Omental fat pad (tissue), 4 donors: ENCODE measurements at places on chromosomes 5 and 9. TPM values are rescaled to one million over a fixed set of nuclear protein-coding genes. Genes with fewer than 3 reads are reported as not detected.

Gene C7
- total RNA-seq: 816 TPM

Gene SOHLH1
- total RNA-seq: not detected

Gene GPX8
- total RNA-seq: 19.1 TPM

Gene PCDHB3
- 1.8 TPM for total RNA-seq

Gene SPAG8
- 2.0 TPM for total RNA-seq

Gene PCDHGA5
- total RNA-seq: 3.1 TPM

Gene MYOZ3
- total RNA-seq: 0.56 TPM

Gene NIPBL
- 47.9 TPM for total RNA-seq

Gene ADAMTSL1
- 2.0 TPM for total RNA-seq

- DNase-seq: no peak
Observed at GRCh38 chr5:130018641-130019040, 114.4 kb downstream of the CHSY3 start.

DNA sequence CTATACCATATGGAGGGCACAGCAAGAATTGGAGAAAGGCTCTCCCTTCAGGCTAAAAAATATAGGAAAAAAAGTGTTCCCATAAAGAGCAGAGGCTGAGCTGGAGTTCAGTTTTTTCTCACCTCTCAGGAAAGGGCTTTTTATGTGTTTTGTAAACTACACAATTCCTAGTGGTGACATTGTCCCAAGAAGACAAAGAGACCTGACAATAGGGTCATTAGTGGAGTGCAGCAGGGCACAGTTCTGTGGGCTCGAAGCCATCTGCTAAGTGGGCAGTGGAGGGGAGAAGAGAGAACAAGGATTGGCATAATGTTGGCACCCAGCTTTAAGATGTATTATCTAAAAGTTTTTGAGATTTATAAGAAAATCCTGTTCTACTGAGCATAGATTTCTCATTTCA, 162.5 kb downstream of the HCN1 start:
- DNase-seq: no peak

GRCh38 chr9:136429075-136429628, 10.5 kb downstream of the INPP5E start:
- DNase-seq: no peak

GRCh38 chr5:124102486-124102885, 590.5 kb downstream of the CSNK1G3 start:
- no peak for DNase-seq

GRCh38 chr9:3931058-3931457, 368.8 kb downstream of the GLIS3 start:
- DNase-seq: no peak

DNA sequence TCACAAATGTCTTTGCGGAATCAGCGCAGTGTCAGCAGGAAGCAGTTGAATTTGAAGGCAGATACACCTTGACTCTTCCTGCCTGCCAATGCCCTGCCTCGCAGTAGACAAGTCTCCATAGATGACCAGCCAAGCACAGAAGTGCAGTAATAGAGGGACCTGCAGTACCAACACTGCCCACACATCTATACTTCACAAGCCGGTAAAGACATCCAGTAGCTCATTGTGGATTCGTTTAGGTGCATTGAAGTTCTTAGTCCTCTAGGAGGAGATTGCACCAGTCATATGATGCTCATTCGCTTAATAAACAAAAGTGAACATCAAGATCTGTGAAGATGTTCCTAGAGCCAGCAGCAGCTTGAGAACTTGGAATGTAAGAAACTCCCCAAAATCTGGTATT, 7.1 kb upstream of the IFNA2 start:
- DNase-seq: no peak

- DNase-seq: no peak
Observed at GRCh38 chr5:67495072-67495471, 298.5 kb upstream of the CD180 start.

- DNase-seq: no peak
Observed at GRCh38 chr9:526904-527591, 312.4 kb downstream of the DOCK8 start.

GRCh38 chr5:40093550-40093949, 586.2 kb upstream of the PTGER4 start:
- DNase-seq: no peak

DNA sequence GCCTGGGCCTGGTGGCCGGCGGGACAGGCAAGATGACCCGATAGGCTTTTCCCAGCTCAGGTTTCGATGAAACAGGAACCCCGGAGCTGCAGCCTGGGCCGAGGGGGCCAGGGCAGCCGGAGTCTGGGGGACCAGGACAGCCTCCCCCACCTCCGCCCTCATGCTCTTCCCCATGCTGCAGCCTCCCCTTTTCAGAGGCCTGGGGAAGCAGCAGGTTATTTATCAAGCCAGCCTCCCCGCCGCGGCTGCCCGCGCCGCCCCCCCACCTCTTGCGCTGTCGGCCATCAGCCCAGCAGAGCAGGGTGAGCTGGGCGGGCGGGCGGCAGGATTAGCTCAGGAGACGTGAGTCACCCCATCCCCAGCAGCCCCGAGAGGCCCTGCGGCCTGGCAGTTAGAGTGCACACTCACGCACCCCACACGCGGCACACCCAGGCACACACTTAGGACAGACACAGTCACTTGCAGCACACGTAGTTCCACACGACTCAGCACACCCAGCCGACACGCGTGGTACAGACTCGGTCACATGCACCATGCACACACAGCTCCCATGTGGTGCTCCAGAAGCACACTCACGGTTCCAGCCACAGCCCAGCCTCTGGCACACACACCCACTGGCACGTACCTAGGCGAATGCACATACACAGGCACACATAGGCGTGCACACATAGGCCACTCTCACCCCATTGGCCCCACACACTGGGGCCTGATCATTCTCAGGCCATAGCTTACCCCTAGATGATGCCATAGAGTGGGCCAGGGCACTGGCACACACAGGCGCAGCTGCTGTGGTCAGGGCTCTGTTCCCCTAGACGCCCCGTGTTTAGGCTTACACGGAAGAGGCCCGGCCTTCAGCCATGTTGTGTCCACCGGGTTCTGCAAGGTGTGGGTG, 13.0 kb downstream of the CXXC5 start:
- DNase-seq: peak; percentile 78

DNA sequence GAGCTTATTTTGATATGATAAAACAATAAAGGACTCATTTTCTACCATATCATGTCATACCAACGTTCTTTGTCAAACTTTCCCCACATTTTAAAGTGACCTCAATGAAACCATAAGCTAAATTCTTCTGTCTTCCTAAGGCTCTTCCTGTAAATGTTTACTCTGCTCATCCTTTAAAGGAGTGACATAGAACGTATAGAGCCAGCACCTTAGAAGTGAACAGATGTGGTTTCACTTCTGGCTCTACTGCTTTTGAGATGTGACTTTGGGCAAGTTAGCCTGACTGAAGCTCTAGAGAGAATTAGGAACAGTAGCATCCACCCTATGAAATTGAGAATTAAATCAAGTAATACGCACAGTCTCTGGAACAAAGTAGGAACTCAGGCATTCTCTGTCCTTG, 24.1 kb downstream of the SAR1B start:
- DNase-seq: no peak

GRCh38 chr5:129664336-129664937, 83.5 kb upstream of the MINAR2 start:
- DNase-seq: peak; percentile 44

- DNase-seq: no peak
Observed at GRCh38 chr5:10620346-10620745, 56.5 kb downstream of the ANKRD33B start.

GRCh38 chr9:108258640-108259039, 597.1 kb downstream of the ACTL7B start:
- DNase-seq: no peak

DNA sequence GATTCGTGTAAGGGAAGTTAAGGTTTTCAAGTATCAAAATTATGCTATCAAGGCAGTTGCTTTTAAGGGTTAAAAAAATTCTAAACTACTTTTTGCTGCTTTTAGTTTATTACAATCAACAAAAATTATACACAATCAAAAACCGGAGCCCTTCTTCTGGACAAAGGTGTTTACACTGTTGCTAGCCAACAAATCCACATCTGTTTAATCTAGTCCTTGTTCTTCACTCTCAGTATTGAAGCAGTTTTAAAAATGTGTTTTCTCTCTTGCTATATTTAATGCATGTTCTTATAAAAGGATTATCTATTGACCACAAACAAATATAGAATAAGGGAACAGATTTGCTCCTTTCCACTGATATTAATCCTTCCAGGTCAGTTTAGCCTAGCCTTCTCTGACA, 2.5 kb downstream of the FEM1C start:
- no peak for DNase-seq

GRCh38 chr5:149860801-149861322, 83.7 kb downstream of the PDE6A start:
- DNase-seq: no peak

GRCh38 chr9:105076729-105077128, 148.8 kb upstream of the ABCA1 start:
- no peak for DNase-seq

DNA sequence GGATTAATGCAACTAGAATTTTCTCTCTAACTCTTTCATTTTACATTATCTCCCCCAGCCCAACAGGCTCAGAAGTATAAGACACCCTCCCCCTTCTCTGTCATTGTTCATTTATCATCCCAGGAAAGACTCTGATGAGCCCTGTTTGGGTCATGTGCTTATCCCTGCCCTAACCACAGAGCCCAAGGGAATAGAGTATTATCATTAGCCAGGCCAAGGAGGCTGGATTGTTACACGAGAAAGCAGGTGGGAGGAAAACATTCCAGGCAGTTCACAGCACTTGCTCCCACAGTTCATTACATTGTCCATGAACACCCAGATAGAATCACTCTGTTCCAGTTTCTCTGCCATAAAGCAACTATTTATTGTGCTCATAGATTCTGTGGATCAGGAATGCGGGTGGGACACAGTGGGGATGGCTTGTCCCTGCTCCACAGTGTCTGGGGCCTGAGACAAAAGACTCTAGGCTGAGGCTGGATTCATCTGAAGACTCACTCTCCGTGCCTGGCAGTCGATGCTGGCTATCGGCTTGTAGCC, 59.5 kb upstream of the TMEM215 start:
- DNase-seq: no peak

DNA sequence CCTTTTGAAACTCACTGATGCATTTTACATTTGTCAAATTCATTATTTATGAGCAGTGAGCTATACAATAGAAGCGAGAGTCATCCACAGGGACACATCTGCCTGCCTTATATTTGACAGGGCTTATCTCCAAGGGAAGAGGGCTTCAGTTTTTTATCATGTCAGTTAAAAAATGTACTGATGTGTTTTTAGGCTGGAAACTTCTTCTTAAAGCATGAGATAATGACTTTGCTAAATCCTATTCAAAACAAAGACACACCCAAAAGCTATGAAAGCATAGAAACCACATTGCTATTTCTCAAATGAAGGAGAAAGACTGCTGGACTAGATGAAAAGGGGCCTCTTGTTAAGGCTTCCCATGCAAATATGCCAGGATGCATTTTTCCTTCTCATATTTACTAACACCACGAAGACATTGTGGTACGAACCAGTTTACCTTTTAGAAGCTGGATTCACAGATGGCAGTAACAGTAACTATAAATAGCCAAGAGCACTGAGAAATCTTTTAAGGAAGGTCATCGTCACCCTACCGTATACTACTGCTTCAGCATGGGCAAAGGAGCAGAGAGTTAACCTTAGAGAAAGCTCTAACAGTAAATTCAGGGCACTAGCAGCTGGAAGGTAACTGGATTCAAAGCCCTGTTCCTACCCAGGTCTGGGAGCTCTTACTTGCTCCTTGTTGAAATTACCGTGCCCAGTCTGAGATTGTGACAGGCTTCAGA, 86.3 kb upstream of the IFNK start:
- no peak for DNase-seq

DNA sequence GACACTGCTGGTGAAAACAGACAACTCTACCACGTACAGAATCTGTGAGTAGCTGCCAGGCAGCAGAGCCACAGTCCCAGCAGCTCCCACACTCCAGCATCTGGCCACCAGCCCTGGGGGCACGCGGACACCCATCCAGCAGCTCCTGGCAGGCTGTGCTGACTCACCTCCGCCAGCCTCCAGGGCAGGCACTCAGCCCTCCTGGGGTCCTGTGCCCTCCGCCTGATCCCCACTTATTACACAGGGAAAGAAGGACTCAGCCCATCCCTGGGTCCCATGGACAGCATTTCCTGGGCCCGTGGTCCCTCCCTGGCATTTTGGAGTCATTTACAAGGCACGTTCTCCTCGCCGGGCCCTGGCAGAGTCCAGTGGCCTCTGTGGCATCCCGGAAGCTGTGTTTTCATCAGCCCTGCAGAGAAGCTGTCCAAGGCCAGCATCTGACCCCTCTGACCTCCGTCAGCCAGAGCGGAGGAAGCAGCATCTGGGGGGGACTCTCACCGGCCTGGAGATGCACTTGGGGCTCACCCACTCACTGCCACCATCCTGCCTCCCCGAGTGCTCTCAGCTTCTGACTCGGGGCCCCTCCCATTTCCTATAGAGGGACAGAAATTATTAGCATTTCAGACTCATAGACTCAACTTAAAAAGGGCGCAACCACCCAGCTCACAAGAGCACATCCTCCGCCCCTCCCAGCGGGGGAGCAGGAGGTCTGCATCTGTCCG, 21.6 kb downstream of the PAEP start:
- no peak for DNase-seq

DNA sequence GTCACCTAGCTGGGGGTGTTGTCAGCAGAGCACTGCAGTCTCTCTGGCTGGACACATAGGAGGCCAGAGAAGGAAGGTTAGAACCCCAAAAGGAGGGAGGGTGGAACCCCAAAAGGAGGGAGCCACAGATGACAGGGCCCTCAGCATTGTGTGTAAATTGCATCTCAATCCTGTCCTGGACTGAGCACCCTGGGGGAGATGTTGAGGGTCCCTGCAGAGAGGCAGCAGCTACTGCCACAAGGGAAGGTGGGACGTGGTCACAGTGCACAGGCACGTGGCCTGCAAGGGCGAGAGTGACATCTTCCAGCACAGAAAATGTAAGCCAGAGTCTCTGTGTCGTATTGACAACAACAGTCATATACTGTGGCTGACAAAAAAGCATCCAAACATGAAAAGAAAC, 36.5 kb upstream of the CEP72 start:
- no peak for DNase-seq

DNA sequence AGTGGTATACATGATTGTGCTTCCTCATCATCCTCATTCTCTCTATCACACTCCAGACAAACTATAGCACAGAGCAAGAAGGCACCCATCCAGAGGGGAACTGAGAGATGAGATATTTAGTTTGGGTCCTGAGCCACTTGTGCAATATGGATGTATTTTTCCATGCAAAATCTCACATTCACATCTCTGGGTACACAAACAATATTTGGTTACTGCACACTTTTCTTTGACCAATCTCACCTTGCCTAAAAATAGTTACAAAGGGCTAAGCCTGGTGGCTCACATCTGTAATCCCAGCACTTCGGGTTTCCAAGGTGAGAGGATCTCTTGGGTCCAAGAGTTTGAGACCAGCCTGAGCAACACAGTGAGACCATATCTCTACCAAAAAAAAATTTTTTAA, 120.3 kb downstream of the SIL1 start:
- no peak for DNase-seq

- no peak for DNase-seq
Observed at GRCh38 chr9:7067169-7067568, 309.4 kb downstream of the KDM4C start.

GRCh38 chr5:114062932-114063867, 298.7 kb upstream of the KCNN2 start:
- no peak for DNase-seq

- no peak for DNase-seq
Observed at GRCh38 chr9:13524245-13524644, 244.8 kb upstream of the MPDZ start.
